ENCODE measurements at places on chromosomes 3 and 15.

GRCh38 chr3:189300345-189300744, 128.6 kb downstream of the TPRG1 start:
- no peak for DNase-seq
- no peak overlapping the region for H3K4me3 ChIP-seq
- H3K36me3 ChIP-seq, result no peaks in the 10 kb centered on the region
- H3K27me3 ChIP-seq, result no peaks in the 10 kb centered on the region
- H3K4me1 ChIP-seq, result peaks cover 25% of the 10 kb centered on the region
- H3K27ac ChIP-seq, result no peak overlapping the region

DNA sequence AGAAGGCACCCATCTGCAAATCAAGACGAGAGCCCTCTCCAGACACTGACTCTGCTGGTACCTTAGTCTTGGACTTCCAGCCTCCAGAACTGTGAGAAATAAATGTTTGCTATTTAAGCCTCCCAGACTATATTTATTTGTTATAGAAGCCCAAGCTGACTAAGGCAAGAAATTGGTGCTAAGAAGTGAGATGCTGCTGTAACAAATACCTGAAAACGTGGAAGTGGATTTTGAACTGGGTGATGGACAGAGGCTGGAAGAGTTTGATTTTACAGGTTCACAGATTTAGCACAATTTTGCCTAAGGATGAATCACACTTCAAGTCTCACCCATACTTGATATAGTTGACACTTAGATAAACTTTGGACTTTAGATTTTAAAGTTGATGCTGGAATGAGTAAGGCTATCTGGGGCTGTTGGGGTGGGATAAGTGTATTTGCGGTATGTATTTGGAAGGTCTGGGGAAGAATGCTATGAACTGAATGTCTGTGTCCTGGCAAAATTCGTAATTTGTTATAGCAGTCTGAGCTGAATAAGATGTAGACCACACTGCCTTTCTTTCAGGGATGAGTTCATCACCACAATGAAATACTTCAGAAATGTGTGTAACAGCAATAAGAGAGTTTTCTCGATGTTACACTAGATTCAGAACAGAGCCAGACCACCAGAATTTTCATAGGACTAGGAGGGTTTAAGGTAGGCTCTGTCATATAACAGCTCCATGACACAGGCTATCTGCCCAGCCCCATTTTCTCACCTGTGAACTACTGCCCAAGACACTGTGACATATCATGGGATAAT, 120.5 kb upstream of the LMCD1 start:
- H3K36me3 ChIP-seq, result no peaks in the 10 kb centered on the region
- no peaks in the 10 kb centered on the region for H3K27me3 ChIP-seq
- H3K27ac ChIP-seq, result no peak overlapping the region
- DNase-seq, result no peak
- no peaks in the 10 kb centered on the region for H3K4me1 ChIP-seq

GRCh38 chr3:190281308-190282051, 40.8 kb downstream of the CLDN1 start:
- no peak for DNase-seq
- no peak overlapping the region for H3K4me3 ChIP-seq
- H3K27ac ChIP-seq, result no peak overlapping the region
- no peaks in the 10 kb centered on the region for H3K4me1 ChIP-seq
- H3K27me3 ChIP-seq, result no peaks in the 10 kb centered on the region

DNA sequence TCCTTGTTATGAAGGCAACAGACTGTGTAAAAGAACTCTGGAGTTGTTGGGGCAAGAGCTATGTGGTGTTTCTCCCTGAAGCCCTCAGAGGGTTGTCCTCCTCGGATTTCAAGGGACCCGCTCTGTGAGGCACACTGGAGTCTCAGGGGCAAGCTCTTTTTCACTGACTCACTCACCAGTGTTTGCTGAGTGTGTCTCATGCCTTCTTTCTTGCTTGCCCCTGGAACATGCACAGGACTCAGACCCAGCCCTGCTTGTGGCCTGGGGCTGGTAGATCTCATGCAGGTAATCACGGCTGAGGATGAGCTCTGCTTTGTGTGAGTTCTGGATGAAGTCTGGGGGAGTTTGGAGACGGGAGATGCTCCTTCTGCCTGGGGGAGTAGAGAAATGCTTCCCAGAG, 93.7 kb downstream of the CACNA1D start:
- no peaks in the 10 kb centered on the region for H3K36me3 ChIP-seq
- no peaks in the 10 kb centered on the region for H3K4me1 ChIP-seq
- no peak for DNase-seq
- no peaks in the 10 kb centered on the region for H3K27me3 ChIP-seq

DNA sequence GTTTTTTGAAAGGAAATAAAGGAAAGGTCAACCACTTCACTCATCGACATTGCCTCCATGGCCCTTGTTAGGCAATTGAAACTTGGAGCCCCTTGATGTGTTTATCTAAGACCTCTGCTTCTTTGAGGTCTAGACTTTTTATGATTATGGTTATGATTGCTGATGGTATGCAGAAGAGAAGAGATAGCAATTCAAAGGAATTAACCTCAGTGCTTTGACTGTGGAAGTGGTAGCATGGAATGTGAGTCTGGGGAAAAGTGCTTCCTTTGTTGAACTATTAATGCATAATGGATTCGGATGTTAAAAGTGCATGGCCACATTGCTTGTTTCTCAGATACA, 46.1 kb downstream of the FNDC3B start:
- no peaks in the 10 kb centered on the region for H3K36me3 ChIP-seq
- no peak overlapping the region for H3K4me3 ChIP-seq
- H3K4me1 ChIP-seq, result peaks cover 56% of the 10 kb centered on the region
- H3K27me3 ChIP-seq, result no peaks in the 10 kb centered on the region
- DNase-seq, result no peak

DNA sequence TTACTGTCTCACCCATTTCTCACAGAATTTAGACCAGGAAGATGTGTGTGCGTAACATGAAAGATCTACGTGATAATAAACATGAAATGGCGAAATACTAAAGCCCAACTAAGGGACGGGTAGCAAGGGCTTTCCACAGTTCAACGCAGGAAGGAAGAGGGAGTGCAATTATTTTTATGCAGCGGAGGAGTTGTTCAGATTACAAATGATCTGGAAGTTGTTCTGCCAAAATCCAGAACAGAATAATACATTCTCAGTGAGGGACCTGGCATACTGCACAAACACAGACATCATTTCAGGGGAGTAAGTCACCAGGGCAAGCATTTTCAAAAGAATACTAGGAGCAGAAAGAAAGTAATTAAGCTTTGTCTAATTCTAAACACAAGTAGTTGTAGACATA, 133.6 kb upstream of the RAP2B start:
- H3K4me3 ChIP-seq, result no peak overlapping the region
- no peaks in the 10 kb centered on the region for H3K27me3 ChIP-seq
- no peaks in the 10 kb centered on the region for H3K4me1 ChIP-seq
- H3K36me3 ChIP-seq, result no peaks in the 10 kb centered on the region
- H3K27ac ChIP-seq, result no peak overlapping the region

DNA sequence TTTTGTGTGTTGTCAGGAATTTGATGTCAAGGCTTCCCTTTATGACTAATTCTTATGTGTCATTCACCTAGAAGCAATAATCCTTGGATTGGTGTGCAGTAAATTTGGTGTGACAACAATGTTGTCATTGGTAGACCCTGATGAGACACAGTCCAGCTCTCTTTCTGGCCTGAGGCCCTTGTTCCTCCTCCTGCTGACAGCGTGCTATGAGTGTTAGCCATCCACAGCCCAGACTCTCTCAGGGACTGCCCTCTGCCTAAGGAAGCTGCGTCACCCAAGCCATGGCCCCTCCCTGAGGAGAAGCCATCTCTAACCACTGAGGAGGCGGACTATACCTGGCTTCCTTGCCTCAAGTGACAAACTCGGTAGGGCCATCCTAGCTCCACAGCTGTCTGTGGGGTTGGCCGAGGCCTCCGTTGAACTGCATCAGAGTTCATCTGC, 13.3 kb upstream of the TM4SF1 start:
- no peak overlapping the region for H3K4me3 ChIP-seq
- no peaks in the 10 kb centered on the region for H3K36me3 ChIP-seq
- peak overlapping the region; percentile 41 for H3K27ac ChIP-seq

All from Caco-2 (cell line).